Fibroblast of skin of abdomen (primary cell): ENCODE measurements at places on chromosomes 13 and 19.

DNA sequence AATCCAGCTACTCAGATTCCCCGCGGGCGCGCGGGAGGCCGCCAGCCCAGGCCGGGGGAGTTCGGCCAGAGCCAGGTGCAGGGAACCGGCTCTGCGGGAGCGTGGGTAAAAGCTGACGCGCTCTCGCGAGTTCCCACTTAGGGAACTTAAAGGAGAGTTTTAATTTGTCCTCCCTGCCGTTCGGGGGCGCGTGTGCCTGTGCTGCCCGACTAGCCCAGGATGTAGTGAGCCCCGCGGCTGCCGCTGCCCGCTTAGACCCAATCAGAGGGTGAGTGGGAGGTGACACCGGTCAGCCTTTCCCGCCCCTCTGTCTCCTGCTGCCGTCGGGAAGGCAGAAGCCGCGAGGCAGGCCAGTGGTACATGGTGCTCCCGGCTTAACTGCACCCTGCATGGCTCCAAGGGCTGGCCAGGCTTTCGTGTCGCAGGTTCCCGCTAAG, 36.0 kb upstream of the NEK3 start:
- peak; percentile 80 for DNase-seq

DNA sequence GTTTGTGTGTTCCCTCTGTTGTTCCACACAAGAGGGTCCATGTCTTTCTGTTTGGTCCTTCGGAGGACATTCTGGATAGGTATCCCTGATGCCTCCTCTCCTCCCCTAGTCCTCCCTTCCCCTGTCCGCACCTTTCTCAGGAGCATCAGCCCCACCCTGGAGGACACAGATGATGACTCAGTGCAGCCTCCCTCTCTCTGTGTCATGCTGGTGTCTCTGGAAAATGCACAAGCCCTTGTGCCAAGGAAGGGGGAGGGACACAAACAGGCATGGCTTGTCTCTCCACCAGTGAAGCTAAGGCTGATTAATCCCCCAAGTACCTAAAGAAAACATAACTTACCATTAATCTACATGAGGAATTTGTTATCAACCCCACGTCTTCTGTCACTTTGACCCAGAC, 16.2 kb upstream of the TNFRSF19 start:
- no peak for DNase-seq

- no peak for DNase-seq
Measured at GRCh38 chr13:41241626-41242025, 21.8 kb downstream of the MTRF1 start.

DNA sequence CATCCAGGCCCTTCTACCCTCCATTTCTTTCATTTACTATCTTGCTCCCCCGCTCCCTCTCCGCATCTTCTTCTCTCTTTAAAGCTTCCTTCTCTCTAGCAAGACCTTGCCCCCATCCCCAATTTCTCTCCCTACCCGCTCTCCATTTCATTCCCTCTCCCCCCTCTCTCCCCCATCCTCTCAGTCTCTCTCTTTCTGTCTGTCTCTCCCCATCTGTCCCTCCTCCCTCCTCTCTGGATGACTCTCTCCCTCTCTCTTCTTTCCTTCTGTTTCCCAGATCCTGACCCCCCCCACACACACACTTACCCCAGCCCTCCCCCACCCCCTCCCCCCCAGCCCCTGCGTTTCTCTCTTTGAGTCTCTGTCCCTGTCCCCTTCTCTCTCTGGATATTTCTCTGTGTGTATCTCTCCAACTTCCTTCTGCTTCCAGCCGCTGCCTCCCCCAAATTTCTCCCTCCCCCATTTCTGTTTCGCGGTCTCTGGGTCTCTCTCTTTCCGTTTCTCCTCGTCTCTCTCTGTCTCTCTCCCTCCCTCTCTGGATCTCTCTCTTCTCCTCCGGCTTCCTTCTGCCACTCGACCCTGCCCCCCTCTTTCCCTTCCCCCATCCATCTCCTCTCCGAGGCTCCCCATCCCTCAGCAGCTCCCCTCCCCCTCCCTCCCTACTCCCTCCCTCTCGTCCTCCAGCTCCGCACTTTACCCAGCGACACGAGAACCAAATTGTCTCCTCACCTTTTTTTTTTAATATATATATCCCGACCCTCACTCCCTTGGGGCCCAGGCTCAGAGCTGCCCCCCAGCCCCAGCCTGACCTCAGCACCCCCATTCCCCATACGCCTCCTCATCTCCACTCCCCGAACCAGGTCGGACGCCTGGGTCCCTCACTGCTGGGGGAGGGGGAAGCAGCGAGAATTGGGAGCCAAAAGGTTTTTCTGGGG, 3.6 kb upstream of the CACNG8 start:
- DNase-seq, result no peak

- no peak for DNase-seq
Measured at GRCh38 chr19:46609511-46610412, 8.6 kb downstream of the CALM3 start.

DNA sequence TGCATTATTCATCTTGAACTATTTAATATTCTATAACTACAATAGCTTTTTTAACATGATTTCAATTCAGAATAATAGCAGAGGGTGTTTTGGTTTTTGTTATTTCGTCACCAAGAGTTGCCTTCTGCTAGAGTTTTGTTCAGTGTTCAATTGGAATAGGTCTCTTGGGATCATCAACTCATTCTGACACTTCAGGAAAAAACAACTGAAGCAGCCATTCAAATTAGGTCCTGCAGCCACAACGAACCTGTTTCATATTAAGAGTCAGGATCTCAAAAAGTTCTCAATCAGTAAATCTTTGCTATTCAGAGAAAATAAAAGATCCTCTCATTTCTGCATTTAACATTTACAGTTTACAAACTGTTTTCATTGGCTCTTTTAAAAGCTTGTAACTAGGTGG, 2.4 kb upstream of the CHAMP1 start:
- peak; percentile 32 for DNase-seq

GRCh38 chr13:43293986-43294385, 270.6 kb downstream of the DNAJC15 start:
- no peak for DNase-seq

- no peak for DNase-seq
Measured at GRCh38 chr13:77359171-77359570, 32.3 kb upstream of the MYCBP2 start.

DNA sequence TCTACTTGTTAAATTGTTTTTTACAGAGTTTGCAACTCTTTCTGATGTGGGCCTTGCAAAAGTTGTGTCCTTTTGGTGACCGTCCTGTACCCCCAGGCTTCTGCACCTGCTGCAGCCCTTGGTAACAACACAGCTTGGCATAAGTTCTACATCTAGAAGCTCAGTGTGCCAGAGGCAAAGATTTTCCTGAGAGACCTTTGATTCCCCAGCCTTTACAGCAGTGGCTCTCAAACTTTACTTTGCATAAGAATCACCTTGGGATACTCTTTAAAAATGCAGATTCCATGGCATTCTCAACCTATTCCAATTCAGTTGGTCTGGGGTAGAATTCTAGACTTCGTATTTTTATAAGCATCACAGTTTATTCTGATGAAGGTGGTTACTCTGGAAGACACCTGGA, 260.9 kb downstream of the DCT start:
- no peak for DNase-seq

GRCh38 chr19:15332311-15332996, at the start of gene BRD4:
Gene BRD4 (minus strand): TSS chr19:15332539. CDS start chr19:15273099, 59,440 bp downstream.
- peak; percentile 63 for DNase-seq

GRCh38 chr13:113153810-113154748, 4.4 kb upstream of the PROZ start:
- DNase-seq, result peak; percentile 70

GRCh38 chr19:7187605-7188339, 106.4 kb downstream of the INSR start:
- DNase-seq, result no peak

GRCh38 chr19:50198431-50199258, 4.8 kb upstream of the MYH14 start:
- DNase-seq, result no peak

DNA sequence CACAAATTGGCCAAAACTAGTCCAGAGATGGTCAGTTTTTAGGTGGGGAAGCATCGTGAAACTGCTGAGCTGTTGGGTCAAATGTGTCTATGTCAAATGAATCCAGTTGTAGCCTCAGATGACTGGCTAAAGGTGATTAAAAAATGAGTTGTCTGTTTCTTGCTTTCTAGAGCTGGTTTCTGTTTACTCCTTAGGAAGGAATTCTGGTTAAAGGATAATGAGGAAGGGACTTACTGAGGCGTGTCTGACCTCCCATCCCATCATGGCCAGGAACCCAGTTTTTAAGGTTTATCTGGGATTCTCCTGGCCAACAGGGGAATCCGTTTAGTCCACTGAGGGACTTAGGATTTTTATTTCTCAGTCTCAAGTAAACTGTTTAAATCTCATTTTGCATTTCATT, 256.5 kb downstream of the UQCRFS1 start:
- no peak for DNase-seq

DNA sequence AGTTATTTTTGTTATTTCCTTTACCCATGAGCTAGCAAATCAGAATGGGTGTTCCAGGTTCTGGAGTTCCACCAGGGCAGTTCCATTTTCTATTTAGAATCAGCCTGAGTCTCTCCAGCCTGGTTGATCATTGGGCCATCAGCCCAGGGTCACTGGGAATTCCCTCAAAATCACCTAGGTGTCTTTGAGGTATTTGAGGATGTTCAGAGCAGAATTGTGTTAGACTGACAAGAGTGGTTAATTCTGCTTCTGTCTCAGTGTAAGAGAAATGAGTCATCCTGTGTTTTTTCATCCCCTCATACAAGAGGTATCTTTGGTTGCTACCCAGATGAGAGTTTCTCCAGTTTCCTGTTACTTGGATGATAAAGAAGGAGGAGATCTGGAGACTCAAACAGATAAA, 11.7 kb downstream of the ZNF66 start:
- DNase-seq, result no peak

- no peak for DNase-seq
Measured at GRCh38 chr13:99506634-99507033, 5.4 kb downstream of the TM9SF2 start.

GRCh38 chr19:3403489-3404323, 37.3 kb downstream of the NFIC start:
- DNase-seq, result peak; percentile 96

- no peak for DNase-seq
Measured at GRCh38 chr13:113915786-113916329, 52.0 kb upstream of the GAS6 start.

DNA sequence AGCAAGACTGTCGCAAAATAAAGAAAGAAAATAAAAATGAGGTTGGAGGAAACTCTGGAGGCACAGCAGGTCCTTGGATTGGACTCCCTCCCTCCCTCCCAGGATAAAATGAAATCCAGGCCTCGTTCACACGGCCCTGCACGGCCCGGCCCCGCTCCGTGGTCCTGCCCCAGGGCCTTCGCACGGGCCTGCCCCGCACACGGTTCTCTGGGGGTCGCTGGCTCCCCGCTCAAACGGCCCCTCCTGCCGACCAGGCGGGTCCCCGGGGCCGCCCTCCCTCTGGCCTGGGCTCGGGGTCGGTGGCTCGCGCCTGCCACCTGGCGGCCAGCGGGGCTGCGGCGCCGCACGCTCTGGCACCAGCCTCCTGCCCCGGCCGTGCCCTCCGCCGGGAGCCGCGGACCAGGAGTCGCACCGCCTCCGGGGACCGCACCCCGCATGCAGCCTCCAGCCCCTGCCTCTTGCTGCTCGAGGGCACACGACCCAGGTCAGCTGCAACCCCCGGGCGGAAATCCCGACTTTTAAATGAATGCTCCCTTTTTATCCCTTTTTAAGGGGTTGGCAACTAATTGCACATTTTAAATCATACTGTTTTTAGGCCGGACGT, 1.5 kb upstream of the WDR18 start:
- peak; percentile 48 for DNase-seq

GRCh38 chr13:33934343-33934742, 116.4 kb downstream of the RFC3 start:
- no peak for DNase-seq

GRCh38 chr13:40598569-40598968, 67.9 kb downstream of the FOXO1 start:
- DNase-seq, result no peak

DNA sequence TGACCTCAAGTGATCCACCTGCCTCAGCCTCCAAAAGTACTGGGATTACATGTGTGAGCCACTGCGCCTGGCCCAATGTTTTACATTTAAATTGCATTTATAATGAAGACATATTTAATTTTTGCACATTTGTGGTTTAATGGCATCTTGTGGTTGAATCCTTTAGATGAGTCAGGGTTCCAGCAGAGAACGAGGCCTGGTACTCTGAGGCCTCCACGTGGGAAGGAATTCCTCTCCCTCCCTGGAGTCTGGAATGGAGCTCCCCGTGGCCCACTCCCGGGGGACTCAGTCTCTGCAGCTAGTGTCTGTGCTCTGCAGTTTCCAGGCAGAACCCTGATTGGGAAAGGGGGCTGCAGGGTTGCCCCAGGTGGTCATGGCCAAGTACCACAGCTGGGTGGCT, 24.2 kb downstream of the ZFR2 start:
- peak; percentile 24 for DNase-seq

GRCh38 chr13:95623141-95623540, 21.4 kb downstream of the DZIP1 start:
- DNase-seq, result no peak

DNA sequence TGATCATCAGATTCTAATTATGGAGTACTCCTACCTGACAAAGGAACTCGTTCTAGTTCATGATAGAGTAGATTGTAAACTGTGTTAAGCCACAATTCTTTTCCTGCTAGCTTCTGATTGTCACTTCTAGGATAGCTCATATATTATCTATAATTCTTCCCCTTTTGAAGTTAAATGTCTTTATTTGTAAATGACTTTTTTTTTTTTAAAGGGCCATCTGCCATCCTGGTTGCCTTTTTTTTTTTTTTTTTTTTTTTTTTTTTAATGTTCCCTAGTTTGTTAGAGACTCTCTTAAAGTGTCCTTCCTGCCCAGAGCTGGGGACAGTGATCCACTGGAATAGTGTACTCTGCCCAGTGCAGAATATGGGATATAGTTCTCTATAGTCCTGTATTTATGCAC, 4.3 kb downstream of the CHAMP1 start:
- no peak for DNase-seq

GRCh38 chr13:63843766-63844699, 2428.4 kb upstream of the PCDH20 start:
- DNase-seq, result no peak

DNA sequence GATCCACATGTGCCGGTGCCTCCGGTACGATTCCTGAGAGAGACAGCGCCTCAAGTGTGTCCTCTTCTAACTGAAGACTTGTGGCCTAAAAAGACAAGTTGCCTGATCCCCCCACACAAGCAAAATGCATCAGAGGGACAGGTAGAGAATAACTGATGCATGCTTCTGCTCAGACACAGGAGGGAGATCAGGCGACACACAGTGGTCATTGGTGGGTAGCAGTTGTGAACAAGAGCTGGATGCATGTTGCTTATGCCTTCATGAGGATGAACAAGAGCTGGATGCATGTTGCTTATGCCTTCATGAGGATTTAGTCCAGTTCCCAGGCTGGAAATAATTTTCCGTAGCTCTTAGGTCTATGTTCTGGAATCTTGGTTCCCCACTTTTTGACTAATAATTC, 505.6 kb downstream of the MYO16 start:
- no peak for DNase-seq

GRCh38 chr19:5903624-5904351, at the start of gene NDUFA11:
Gene NDUFA11 (minus strand): TSS chr19:5903790. CDS start chr19:5903708, 82 bp downstream.
- peak; percentile 96 for DNase-seq

- no peak for DNase-seq
Measured at GRCh38 chr13:94673851-94674250, 38.5 kb downstream of the SOX21 start.
